ENCODE measurements at places on chromosomes 7 and 10.

DNA sequence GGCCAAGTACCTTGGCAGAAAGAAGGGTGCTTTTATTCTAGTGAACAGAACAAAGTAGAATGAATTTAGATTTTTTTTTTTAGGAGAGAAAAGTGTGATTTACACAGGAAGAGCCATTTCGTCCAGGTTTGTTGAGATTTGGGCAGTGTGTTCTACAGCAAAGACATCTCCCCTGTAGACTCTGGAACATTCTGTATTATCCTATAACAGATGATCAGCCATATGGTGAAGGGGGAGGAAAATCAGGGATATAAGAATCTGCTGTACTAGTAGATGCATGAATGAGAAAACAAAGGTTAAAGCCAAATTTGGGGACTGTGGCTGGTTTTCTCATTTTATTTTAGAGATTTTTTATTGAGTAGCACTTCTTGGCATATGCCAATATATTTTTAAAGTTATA is 453.7 kb upstream of the LRRTM3 start:
- no peak for DNase-seq

- peak; percentile 11 for DNase-seq
Measured at GRCh38 chr10:5434017-5434753, 21.8 kb downstream of the NET1 start.

DNA sequence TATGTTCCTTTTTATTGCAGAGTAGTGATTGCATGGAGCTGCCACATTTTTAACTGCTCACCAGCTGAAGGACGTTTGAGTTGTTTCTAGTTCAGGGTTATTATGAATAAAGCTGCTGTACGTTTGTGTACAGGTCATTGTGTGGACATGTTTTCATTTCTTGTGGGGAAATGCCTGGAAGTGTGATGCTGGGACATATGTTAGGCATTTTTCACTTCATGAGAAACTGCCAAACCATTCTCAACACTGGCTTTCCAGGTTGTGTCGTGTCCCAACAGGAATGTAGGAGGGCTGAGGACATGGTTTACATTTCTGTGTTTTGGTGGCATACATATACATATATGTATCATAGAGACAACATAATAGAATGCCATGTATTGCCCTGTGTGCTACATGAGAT is 73.0 kb downstream of the NEURL1 start:
- no peak for DNase-seq

DNA sequence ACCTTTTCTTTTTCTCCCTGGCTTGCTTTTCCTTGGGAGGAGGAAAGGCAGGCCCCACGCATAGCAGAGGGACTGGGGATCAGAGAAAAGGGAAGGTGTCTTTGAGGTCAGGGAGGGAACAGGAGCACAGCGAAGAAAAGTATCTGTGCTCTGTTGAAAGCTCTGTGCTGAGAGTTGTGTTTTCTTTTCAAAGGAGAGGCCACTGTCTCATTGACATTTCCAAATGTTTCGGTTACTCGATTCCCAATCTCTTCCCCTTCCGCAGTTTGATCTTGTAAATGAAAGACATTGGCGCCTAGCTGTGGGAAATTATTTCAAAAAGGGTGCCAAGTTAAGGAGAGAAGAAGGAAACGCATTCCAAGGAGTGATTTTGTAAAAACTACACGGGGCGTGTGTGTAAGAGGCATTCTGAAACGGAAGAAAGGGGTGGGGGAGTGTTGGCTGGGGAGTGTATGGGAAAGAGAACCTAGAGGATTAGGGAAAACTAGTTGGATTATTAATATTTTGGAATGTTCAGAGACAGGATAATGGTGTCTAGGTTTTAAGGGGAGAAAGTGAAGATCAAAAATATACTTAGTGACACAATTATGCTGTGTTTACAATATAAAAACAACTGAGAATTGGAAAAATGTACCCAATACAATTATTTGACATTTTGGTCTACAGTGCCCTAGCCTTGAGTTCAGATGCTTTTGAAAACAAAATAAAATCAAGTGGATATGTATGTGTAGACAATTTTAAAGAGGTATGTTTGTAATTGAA is 708 bp downstream of the KLHDC10 start:
- no peak for DNase-seq

GRCh38 chr7:39212876-39213275 is 235.2 kb downstream of the POU6F2 start:
- no peak for DNase-seq

DNA sequence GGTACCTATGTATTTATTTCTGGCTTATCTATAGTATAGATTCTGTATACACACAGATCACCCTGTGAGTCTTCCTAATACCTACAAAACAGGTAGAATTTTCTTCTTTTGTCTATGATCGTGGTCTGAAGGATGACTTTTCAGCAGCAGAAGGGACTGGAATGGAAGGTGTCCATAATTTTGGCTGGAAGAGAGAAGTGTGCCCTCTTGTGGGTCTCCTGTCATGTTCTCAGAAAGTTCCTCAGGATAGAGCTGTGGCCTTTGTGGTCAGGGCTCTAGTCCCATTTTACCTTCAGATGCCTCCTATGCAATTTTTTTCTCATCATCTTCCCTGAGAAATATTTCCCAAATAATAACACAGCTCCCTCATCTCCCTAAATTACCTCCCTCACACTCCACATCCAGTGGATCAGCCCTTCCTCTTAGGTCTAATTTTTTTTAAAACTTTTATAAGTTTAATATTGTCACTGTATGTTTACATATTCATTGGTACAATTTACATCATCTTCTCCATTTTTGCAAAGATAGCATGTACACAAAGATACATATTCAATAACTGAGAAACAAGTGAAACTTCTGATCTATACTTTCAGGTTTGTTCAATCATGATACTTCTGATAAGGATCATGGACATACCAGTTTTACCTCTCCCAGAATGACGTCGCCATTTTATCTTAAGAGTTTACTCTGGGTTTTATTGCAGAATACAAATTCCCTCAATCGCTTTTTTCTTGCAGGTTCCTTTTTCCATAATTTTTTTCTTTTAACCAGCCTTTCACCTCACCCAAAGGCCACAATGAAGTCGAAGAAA is 112.7 kb downstream of the REEP3 start:
- DNase-seq, result no peak

GRCh38 chr10:51867956-51868355 is 168.6 kb upstream of the CSTF2T start:
- DNase-seq, result no peak

DNA sequence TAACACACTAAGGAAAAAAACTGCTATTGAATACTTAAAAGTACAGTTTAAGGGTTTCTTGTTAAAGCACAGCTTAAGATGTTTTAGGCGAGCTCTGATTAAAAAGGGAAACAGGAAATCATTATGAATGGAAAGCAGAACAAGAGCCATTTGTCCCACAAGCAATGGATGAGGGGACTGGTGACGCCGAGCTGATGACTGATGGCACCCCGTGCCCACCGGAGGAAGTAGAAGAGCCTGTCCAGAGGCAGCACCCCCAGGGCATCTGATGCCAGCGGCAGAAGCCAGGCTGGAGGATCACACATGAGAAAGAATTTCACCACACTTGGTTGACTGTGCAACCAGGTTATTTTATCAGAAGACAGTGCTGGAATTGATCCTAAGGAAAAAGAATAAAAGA is 15.0 kb upstream of the INSIG1 start:
- peak; percentile 29 for DNase-seq
